ENCODE measurements at places on chromosomes 5 and 9. TPM values are rescaled to one million over a fixed set of nuclear protein-coding genes. Genes with fewer than 3 reads are reported as not detected.

Gene SPOCK1
- polyA plus RNA-seq = 4.2 TPM

Gene MYMK
- 0.60 TPM for polyA plus RNA-seq

GRCh38 chr5:87154191-87154590 is 113.5 kb upstream of the RASA1 start:
- no peak for DNase-seq

- DNase-seq = peak; percentile 71
Observed at GRCh38 chr9:81687521-81688261, 1.7 kb downstream of the TLE1 start.

DNA sequence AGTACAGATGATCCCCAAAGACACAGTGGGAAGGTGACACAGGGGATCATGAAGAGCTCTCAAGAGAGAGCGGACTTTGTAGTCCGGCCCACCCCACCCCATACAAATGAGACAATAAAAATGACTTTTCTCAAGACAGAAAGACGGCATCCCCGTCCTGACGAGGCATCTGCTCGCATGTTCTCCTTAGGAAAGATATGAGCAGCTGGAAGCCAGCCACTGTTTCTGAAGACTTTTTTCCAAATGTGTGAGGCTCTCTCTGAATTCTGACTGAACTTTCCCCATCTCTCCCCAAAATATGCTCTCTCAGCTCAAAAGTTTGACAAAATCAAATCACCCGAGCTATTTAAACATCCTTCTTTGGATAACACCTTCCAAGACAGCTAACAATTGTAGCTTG is 105.2 kb downstream of the RFK start:
- DNase-seq = no peak

DNA sequence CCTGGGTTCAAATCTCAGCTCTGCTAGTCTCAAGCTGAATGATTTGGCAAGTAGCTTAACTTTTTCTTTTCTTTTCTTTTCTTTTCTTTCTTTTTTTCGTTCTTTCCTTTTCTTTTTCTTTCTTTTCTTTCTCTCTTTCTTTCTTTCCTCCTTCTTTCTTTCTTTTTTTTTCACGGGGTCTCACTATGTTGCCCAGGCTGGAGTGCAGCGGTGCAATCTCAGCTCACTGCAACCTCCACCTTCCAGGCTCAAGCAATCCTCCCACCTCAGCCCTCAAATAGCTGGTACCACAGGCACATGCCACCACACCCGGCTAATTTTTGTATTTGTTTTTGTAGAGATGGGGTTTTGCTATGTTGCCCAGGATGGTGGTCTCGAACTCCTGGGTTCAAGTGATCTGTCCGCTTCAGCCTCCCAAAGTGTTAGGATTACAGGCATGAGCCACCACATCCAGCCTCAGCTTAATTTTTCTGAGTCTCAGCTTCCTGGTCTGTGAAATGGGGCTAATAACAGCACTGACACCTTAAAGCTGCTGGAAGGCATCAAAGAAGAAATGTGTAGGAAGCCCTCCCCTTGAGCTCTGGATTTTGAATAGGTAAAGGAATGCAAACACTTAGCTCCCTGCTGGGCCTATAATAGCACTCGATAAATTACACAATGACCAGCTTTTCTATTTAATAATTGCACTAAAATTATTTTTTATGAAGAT is 17.5 kb upstream of the PPARGC1B start:
- DNase-seq = no peak

All from psoas muscle (tissue), 8 donors.